ENCODE measurements at places on chromosomes 7 and 10. TPM values are rescaled to one million over a fixed set of nuclear protein-coding genes. Genes with fewer than 3 reads are reported as not detected.

- no peak for DNase-seq
Measured at GRCh38 chr10:24597426-24597825, 126.3 kb downstream of the ARHGAP21 start.

DNA sequence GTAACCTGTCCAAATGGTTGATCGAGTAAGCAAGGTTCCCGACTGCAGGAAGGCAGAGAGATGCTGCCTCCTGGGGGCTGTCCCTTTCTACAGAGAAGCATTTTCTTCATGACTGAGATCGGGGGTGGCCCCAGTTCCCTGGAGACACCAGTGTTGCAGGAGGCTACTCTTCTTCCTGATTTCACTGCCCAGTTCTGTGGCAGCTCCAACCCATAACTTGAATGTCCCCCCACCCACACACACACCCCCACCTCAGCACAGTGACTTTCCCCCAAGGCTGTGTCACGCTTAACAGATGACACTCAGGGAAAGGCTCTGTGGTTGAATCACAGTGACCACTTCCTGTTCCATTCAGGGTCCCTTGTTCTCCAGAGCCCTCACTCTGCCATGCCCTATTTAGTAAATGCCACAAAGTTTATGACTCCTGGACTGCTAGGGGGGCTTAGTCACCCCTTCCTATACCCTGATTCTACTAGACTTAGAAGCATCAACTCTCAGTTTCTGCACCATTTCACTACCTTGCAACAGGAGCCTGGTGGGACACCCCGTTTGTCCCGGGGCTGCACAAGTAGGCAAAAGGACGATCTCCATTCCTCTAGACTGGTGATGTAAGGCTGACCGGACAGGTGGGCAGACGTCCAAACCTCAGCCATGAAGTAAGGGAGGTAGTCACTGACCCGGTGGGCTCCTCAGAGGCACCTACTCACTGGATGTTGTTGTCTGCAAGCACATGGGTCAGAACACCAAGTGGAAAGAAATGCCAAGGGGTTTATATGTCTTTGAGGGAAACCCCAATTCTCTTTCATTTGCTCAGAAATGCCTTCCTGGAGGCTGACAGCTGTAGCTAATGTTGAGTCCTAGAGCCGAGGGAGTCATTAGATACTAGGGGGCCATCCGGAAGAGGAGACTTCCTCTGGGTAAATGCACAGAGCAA is 31.3 kb upstream of the SMC3 start:
- peak; percentile 26 for DNase-seq

DNA sequence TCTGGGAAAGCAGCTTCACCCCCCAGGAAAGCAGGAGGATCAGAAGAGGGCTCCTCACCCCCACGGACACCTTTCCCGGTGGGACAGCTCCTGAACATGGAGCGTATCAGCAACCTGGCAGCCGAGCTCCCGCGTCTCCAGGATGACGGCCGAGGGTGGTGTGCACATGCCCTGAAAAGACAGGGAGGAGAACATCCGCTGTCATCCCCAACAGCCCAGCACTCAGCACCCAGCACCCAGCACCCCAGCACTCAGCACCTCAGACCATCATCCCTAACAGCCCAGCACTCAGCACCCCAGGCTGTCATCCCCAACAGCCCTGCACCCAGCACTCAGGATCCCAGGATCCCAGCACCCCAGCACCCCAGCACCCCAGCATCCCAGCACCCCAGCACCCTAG is 3.9 kb upstream of the CFAP46 start:
- DNase-seq, result no peak

GRCh38 chr7:81007051-81007450 is 88.2 kb upstream of the SEMA3C start:
- DNase-seq, result no peak

DNA sequence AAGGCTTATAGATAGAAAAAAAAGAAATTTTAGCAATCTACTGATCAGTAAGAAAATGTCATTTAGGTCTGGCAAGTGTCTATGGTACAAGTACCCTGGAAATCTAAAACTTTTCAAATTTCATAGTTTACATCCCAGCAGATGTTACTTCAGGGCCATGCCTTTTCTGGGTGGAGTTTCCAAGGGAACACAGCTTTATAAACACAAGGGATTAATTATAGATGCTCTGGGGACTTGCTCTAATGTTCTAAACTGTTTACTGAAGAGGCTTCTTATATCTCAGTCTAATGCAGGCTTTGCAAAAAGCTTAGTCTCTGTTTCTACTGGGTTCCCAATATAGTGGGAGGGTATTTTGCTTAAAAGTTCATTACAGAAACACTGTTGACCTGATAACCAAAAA is 3.1 kb downstream of the CD36 start:
- DNase-seq, result no peak

DNA sequence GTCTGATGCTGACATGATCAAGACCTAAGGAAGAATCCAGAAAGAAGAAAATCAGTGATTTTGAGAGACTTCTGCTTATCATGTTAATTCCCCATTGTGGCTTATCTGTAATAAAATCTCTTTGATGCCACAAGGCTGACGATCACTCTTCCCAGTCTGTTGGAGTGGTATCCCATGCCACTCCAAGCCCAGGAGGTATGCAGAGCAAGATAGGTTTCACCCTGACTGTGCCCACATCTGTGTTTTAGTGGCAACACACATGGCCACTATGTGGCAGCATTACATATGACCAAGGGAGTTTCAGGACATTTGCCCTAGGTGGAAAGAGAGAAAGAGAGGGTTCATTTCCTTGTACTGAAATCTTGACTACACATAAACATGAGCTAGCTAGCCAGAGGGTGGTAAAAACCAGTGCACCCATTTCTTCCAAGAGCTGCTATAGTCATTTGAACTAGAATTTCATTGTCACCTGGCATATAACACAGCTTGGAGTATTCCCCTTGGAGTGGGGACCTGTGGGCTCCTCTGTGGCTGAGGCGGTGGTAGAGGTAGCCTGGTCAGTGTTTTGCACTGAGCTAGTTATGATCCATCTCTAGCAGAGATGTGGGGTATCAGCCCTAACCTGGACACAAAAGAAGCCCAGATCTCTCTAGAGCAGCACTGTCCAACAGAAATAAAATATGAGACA is 20.8 kb downstream of the LAMB4 start:
- no peak for DNase-seq

Gene GIMAP8
- 2.9 TPM for total RNA-seq

Measured in CD4-positive, alpha-beta T cell (primary cell).